ENCODE measurements at places on chromosomes 11 and 22.
A peak's percentile ranks its signal among the peaks of the same experiment; 100 is the strongest.

- no peak for DNase-seq
Observed at GRCh38 chr11:116066777-116067176, 562.6 kb upstream of the CADM1 start.

DNA sequence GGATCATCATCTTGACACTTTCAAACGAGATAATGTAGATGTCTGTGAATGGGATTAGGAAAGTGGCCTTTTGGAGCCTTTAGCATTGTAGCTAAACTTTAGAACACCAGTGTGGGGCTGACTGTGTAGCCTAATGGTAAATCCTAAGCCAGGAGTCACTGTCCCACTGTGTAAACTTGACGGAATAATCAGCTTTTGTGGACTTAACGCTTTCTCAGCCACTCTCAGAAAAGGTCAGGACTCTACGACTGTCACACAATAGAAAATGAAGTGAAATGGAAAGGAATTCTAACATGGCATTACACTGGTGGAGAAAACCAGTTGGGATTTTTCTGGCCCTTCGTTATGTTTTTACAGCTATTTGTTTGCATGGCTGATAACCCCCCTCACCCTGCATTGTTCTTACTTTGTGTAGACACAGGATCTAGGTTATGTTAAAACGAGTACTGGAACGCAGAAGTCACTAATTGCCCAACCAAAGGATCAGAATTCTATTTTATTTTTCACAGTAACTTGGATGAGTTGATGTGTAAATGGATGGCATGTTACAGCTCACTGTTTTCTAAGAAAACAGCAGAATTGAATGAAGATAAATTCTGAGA, 22.0 kb upstream of the GRAMD1B start:
- DNase-seq = no peak

DNA sequence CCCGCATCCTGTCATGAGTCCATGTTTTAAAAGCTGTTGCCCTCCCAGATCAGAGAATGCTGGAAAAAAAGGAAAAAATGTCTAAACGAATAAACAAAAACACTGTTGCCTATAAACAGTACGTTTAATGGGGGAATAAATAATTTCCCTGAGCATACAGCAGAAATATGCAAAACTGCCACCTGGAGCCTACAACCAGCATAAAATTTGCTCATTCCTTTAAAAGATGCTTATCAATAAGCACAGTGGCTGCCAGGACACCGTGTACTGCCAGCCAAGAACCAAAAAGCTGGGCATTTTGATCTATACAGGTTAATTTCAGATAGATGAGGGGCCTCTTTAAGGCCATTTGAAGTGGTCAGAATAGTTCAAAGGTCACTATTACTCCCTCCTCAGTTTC, 5.7 kb upstream of the CPT1A start:
- no peak for DNase-seq

DNA sequence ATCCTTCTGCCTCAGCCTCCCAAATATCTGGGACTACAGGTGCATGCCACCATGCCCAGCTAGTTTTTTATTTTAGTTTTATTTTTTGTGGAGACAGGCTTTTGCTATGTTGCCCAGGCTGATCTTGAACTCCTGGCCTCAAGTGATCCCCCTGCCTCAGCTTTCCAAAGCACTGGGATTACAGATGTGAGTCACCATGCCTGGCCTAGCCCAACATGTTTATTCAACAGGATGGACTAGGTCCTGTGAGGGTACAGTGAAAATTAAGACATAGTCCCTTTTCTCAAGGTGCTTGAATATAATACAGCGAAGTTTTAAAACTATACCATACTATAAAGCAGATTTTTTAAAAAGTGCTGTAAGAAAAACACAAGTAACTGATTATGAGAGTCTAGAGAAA, 45.2 kb upstream of the EED start:
- DNase-seq = no peak

GRCh38 chr22:29854432-29854831, 16.4 kb upstream of the ASCC2 start:
- no peak for DNase-seq

GRCh38 chr22:36399472-36399778, 11.7 kb upstream of the MYH9 start:
- no peak for DNase-seq

GRCh38 chr11:68331338-68331947, 19.1 kb downstream of the LRP5 start:
- DNase-seq = no peak

DNA sequence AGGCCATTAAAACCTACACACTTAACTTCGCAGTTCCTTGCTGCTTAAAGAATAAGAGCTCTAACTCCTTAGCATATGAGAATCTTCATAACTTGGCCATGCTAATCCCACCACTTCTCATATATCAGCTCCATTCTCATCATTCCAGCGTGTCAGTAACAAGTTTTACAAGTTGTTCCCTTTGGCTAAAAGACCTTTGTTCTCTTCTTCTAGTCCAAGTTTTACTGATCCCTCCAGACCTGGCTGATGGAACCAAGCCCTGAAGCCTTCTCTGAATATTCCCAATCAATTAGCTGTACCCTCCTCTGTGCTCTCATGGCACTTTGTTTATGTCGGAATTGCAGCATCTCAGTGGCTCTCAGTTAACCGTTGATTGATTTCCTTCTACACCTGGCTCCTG, 35.8 kb downstream of the GAB2 start:
- no peak for DNase-seq

GRCh38 chr11:17718510-17718962, 835 bp upstream of the MYOD1 start:
- no peak for DNase-seq

- DNase-seq = no peak
Observed at GRCh38 chr11:73998846-73999575, 9.9 kb downstream of the UCP3 start.

DNA sequence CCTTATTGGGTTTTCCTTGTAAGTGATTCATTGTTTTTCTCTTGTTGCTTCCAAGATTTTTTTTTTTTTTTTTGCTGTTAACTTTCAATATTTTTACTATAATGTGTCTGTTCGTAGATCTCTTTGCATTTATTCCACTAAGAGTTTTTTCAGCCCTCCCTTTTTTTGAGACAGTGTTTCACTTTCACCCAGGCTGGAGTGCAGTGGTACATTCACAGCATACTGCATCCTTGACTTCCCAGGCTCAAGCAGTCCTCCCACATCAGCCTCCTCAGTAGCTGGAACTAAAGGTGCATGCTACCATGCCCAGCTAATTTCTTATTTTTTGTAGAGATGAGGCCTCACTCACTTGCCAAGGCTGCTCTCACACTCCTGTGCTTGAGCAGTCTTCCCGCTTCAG, 1282.0 kb upstream of the CNTN5 start:
- no peak for DNase-seq

DNA sequence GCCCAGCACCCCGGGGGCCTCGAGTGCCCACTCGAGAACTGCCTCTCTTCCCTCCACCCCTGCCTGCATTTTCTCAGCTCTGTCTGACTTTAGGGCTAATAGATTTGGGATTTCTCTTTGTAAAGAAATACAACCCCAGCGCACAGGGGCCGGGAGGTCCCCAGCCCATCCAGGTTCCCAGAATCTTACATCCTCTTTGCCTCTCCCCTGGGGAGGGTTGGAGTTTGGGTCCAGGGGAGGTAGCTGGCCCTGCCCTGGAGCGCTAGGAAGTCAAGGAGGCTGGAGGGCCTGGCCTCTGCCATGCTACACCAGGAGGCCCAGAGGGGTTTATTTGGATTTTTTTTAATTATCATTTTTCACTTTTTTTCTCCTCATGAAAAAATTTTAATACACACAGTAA, 65.7 kb upstream of the LMO1 start:
- no peak for DNase-seq

- DNase-seq = no peak
Observed at GRCh38 chr22:50232481-50233151, 12.2 kb downstream of the TUBGCP6 start.

GRCh38 chr11:43810929-43811596, 69.6 kb upstream of the ALKBH3 start:
- DNase-seq = peak; percentile 12

DNA sequence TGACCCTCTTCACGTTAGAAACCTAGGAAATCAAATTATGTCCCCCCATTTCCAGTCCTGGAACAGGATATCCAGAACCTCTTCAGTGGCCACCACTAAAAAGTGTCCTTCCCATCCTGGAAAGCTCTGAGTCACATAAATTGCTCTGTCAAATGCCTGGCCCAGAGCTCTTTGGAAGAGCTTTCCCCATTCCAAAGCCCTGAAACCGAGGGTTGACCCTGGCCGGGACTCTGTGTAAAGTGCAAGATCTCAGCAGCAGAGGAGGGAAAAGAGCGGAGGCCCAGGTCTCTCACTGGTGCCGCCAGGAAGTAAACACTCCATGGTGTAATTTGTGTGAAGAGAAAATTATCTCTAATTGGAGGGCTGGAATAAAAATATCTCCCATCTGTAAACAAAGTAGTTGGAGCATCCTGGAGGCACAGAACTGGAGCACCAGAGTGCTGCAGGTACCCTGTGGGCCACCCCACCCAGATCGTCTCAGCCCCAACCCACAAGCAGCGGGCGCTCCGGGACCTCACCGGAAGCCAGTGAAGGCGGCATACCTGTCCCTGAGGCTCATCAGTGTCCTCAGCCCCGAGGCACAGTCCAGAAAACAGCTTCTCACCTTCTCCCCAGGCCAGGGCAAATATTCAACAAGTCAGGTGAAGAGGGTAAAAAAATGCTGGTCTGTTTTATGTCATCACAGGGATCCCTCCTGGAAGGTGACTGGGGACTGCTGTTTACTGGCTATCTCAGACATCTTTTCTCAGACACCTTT, 4.7 kb upstream of the JAM3 start:
- no peak for DNase-seq

GRCh38 chr11:130001461-130002351, 929 bp downstream of the PRDM10 start:
- peak; percentile 11 for DNase-seq

DNA sequence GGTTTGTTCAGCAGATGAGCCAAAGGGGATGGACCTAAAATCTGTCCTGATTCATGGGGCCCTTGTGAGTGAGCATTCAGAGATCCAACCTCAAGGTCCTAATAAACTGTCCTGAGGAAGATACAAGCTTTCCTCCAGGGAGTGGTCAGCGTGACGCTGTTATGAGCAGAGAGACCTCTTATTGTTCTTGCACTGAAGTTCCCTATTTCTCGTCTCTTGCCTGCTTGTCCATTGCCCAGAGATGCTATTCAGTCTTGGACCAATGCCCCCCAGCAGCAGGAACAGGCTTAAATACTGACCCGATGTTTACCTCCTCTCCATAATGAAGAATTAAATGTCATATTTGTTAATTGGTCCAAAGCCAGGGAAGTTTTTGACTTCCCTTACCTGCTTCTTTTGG, 225.2 kb upstream of the PGR start:
- no peak for DNase-seq

- DNase-seq = peak; percentile 55
Observed at GRCh38 chr11:132101881-132102280, 731.5 kb downstream of the NTM start.

GRCh38 chr22:44316393-44317122, 3.8 kb upstream of the SHISAL1 start:
- no peak for DNase-seq

DNA sequence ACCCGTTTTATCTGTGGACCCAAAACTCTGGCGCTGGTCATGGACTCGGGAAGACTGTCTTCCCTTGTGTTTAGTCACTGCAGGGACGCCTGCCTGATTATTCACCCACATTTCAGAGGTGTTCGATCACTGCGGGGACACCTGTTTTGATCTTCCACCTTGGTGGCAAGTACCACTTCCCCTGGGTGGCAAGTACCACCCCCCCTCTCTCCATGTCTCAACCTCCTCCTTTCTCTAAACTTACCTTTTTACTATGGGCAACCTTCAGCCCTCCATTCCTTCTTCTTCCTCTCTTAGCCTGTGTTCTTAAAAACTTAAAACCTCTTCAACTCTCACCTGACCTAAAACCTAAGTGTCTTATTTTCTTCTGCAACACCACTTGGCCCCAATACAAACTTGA, 1.9 kb upstream of the NDUFC2 start:
- DNase-seq = no peak

- no peak for DNase-seq
Observed at GRCh38 chr22:39933741-39934140, 26.5 kb upstream of the TMA7B start.

DNA sequence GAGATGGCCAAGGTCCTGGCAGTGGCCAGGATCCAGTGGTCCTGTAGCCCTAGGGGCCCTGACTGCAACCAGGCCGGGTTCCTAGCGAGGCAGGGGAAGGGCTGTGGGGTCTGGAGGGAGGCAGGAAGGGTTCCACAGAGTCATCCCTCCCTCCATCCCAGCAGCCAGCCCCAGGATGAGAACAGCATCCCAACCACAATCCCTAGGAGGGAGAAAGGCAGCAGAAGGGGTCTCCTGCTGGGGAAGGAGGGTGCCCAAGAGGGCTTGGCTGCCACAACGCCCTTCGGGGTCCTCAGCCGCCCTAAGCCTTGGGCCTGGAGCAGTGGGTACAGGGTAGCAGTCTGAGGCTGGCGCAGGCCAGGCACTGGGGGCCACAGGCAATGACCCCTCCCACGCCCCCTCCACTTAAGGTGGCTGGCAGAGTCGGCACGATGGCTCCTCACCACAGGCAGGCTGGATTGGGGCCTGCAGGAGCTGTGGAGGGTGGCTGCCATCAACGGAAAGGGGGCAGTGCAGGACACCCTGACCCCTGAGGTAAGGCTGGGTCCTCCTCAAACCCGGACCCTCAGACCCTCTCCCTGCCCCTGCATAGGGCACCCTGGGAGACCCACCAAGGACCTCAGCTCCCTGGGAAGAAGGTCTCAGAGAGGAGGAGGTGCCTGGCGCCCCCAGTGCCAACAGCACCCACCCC, 7.2 kb downstream of the SLC22A12 start:
- no peak for DNase-seq

- no peak for DNase-seq
Observed at GRCh38 chr11:113393501-113393985, 6.0 kb downstream of the ANKK1 start.

GRCh38 chr11:125957618-125958332, 11.9 kb downstream of the VSIG10L2 start:
- DNase-seq = no peak

DNA sequence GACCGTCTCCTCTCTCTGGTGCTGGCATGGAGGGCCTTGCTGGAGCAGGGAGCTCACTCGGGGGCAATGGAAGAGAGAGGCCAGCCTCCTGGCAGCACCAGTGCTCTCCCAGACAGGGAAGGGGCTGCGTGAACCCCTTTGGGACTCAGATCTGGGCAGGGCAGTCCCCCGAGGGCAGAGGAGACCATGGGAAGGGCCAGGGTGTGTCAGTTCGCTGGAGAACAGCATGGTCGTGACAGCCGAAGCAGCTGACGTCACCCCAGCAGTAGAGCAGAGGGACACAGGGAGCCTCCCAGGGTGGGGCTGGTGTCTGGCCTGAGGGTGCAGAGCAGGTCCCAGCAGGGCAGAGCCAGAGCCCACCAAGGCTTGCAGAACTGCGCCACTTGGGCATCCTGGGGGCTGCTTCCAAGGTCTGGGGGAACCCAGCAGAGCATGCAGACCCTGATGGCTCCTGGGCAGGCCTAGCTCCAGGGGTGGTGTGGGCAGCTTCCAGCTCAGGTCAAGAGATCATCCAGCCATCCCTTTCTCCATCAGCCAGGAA, 71.0 kb upstream of the KCNQ1OT1 start:
- no peak for DNase-seq

GRCh38 chr22:36180928-36181327, 20.4 kb upstream of the APOL3 start:
- DNase-seq = no peak

Measured in foreskin fibroblast (primary cell).